ENCODE measurements at places on chromosomes 2 and 18.

DNA sequence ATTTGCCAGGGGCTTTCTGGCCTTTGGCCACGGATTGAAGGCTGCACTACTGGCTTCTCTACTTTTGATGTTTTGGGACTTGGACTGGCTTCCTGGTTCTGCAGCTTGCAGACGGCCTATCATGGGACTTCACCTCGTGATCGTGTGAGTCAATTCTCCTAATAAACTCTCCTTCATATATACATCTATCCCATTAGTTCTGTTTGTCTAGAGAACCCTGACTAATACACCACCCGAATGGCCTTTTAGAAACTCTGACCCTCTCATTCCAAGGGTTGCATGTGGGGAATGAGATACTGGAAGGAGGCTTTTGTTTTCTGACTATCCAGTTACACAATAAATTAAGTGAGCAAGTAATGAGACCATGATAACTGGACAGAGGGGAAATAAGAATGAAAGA is 430.7 kb downstream of the CDH2 start:
- no peak for DNase-seq

- DNase-seq = no peak
These were observed 92.9 kb downstream of the MAP4K4 start for GRCh38 chr2:101790416-101790815.

DNA sequence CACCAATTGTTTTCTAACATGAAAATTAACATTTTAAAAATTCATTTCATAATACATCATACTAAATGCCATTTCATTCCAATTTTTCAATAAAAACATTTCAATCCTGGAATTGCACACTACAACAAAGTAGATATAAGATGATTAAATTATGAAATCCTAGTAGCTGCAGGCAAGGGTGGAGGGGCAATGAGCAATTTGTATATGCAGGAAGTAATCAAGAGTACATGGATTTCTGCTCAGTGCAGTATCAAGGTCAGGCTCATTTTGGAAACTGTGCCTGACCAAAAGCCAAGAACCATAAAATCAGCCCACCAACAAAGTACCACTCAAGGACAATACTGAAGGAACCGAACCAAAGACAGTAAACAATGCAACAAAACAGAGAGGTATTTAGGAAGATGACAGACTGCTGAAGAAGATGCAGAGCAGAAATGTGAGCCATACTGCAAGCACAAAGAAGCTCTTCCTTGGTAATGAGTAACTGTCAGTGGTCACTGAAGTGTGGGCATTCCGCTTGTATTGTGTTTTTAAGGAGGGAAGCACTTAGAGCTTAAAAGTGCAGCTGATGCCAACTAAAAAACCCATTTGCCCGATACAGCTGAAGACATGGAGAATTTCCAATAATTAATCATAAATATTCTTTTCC is 34.5 kb upstream of the DSEL start:
- DNase-seq = no peak

DNA sequence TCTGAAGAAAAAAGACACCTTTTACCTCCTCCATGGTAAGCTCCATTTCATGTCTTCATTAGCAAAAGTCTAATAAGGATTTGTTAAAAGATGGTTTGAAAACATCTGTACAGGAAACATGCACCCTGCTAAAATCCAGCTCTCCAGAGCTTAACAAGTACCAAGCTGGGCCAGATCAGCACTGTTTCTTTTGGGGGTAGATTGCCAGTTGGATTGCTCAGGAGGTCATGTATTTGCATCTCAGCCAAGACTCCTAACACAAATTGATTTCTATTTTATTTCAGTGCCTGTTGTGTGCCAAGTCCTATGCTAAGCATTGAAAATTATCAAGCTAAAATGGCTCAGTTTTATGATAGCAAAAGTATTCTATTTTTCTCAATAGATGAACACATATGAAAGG is 3.4 kb upstream of the TMEM182 start:
- no peak for DNase-seq

GRCh38 chr2:38836791-38837190 is 38.9 kb downstream of the DHX57 start:
- DNase-seq = no peak

DNA sequence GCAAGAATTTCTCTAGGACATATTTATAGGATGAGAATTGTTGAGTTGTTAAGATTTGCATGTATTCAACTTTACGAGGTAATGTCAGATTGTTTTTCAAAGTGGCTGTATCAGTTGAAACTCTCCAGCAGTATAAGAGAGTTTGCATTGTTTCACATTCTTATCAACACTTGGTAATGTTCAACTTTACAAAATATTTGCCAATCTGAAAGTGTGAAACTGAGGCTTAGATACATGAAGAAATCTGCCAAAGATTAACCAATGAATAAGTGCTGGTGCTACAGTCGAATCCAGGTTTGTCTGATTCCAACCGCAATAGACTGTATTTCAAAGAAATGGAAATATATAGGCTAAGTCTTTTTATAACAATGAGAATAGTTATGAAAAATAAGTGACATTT is 117.0 kb downstream of the EHBP1 start:
- no peak for DNase-seq

GRCh38 chr2:118442996-118443553 is 354.8 kb downstream of the INSIG2 start:
- no peak for DNase-seq

DNA sequence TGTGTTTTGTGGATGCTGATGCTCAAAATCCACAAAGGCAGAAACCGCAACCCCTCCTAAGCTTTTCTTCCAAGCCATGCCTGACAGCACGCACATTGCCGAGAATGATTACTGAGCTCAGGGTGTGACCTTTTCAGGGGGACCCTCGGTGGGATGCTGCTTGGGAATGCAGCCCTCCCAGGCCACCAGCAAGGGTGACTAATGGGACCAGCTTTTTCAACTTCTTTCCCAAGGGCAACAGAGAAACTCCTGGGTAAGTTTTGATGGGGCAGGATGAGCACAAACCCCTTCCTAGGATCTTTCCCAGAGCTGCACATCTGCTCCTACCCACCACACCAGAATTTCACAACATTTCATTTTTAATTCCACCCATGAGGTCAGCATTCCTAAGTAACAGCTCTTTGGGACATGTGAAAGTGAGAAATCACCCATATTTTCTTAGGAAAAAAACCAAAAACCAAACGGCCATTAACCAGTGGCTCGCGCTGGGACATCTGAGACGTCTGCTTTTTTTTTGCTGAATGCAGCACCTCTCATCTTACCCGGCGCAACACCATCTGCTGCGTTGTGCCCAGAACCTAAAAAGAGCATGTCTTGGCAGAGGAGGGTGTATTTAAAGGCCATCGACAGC is 119.0 kb downstream of the ARL4C start:
- no peak for DNase-seq

- no peak for DNase-seq
These were observed 65.6 kb upstream of the RAB6C start for GRCh38 chr2:129913695-129914495.

DNA sequence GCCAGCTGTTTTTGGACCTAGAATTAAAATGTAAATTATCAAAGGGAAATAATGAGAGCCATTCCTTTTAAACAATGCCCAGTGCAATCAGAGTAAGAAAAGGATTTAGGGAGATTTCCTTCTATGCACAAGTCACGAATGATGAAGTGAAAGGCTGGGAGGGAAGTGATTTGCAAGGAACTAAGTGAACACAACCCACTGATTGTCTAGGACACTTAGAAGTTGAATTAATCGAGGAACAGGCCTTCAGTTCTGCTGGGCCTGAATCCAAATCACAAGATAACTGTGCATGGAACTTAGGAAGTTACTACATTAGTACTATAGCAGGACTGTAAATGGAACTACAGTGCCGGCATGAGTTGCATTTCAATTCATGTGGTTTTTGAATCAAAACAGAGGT is 17.7 kb downstream of the MAP2 start:
- DNase-seq = no peak

DNA sequence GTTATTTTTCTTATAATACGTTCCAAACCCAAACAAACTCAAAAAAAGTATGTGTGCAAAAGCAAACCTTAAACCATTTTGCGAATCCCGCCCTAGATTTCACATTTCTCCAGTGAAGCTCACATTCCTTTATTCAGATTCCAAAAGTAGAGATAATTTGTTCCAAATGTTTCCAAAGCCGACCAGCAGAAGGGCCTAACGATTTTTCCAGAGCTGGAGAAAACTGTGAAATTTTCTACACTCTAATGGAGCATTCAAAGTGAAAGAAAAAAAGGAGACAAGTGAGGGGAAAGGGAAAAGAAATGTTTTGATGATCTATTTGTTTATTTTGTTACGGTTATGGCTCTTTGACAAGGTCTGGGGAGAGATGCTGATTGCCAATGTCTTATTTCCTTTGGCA is 286.5 kb upstream of the SLC14A2 start:
- no peak for DNase-seq

- no peak for DNase-seq
These were observed 80.7 kb downstream of the PDCL3 start for GRCh38 chr2:100643467-100643866.

GRCh38 chr2:216557820-216558219 is 59.2 kb downstream of the RPL37A start:
- no peak for DNase-seq

- no peak for DNase-seq
These were observed 27.0 kb downstream of the IRS1 start for GRCh38 chr2:226772389-226773179.

DNA sequence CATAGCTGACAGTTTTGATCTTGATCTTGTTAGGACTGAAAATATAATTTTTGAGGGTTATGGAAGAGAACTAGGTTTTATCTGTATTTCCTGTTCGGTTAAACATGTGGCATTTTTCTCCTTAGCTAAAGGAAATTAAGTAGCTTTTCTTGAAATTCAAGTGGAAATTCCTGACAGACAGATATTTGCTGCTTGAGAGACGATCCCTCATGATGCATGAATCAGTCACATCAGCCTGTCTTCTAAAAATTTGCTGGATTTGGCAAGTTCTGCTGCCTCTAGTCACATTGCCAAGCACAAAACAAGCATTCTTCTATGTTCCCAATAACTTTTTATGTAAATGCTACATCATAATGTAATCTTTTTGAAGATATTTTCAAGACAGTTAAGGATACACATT is 201.8 kb upstream of the ATP5MC3 start:
- DNase-seq = no peak

DNA sequence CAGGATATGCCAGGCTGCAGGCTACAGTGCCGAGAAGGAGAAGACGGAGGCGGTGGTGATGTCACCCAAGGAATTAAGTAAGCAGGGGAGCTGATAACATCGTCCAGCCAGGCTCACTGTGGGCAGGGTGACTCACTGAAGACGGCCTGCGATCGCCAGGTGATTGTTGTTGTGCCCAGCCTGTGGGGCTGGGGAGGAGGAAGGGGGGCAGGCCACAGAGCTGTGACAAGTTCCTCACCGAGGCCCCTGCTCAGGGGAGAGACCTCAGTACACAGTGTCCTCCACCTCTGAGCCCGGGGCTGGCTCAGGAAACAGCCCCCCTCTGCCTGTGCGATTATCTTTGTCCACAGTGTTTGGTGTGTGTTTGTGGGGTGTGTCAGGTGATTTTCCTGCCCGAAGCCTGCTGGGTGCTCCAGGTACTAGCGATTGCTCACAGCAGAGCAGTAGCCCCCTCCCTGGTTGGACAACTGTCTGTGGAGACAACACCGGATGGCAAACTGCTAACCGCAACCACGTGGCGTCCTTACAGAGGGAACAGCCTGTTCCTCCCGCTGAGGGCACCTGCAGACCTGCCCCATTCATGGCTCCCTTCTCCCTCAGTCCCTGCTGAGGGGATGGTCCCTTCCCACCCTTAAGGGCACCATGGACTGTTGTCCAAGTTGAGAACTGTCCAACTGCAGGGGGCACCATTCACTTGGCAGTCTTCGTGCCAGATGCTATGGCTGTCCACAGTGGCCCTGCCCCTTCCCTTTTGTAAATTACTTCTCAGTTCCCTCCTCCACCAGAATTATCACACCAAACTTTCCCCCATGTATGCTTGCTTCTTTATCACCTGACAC is 95.1 kb downstream of the ZFP36L2 start:
- DNase-seq = no peak

DNA sequence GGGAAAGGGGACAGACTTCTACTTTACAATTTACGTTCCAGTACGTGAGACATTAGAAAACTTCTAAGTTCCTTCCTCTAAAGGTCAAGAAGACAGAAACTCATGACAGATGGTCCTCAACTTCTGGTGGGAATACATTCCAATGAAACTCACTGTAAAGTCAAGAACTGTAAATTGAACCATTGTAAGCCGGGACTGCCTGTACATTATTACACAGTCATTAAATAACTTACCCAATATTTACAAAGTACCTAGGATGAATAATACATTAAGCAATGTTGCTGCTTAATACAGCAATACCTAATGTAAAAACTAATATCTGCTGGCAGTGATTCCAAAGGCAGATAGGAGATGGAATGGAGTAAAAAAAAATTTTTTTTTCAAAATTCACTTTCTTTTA is 51.9 kb downstream of the CDH2 start:
- DNase-seq = no peak

GRCh38 chr2:239028253-239028619 is 180.4 kb downstream of the TWIST2 start:
- DNase-seq = no peak

DNA sequence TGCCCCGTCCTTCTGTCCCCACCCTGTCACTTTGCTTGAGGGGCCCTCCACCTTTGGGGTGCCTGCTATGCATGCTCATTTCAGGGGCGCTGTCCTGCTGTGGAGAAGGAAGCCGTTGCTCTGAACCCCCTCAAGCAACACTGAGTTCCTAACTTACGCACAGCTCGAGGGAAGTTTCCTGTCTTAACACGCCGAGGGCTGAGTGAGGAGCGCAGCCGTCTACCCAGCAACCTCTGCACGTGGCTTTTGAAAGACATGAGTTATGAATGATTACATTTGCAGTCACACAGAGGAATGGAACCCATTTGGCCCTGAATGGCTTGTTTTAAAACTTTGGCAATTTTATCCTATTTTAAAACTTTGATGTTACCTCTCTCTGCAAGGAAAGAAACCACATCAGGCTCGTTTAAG is 14.0 kb downstream of the RAMP1 start:
- DNase-seq = no peak

- no peak for DNase-seq
These were observed 359.3 kb downstream of the KIAA1328 start for GRCh38 chr18:37188016-37188791.
